H9 (cell line): ENCODE measurements at places on chromosomes 6 and 20.

DNA sequence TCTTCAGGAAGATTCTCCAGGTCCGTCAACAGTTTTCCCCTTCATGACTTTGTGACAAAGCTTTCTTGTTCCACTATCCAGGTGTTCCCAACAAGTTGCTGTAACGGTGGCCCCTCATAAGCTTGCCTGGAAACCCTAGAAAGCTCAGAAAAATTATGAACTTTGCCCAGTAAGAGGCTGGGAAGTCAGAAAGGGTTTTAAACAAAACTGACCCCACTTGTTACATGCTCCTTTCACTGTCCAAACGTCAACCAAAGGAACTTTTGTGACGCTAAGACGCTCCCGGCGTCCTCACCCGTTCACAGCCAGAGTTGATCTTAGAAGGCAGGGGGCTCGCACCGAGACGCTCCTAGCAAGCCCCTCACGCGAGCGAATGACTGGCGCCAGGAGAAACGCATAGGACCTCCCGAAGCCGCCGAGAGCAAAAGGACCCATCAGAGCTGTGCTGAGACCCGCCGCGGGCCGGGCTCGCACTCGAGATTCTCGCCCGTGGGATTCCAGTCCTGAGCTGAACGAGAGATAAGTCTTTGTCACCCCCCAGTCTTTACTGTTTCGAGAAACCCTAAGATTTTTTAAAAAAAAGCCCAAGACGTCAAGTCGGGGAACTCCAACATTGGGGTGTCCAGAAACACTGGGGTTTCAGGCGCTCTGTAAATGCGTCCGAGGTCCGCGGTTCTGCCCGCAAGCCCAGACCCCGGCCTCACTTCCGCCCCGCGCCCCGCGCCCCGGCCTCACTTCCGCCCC lies 544 bp upstream of the ACAT2 start:
- peak; percentile 45 for DNase-seq

DNA sequence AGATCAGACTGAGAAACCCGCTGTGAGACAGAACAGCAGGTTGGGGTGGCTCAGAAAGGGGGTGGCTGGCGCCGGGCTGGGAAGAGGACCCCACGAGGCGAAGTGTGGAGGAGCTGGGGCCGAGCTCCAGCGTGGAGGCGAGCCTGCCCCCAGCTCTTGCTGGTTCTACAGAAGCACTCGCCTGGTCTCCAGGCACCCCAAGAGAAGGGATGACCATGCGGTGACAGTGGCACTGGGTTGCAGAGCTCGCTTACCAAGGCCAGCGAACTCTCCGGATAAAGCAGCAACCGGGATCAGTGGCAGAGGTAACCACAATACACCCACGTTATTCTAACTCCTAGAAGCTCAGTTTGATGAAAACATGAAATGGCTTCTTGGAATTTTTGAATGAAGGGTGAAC lies 26.5 kb downstream of the THBS2 start:
- DNase-seq, result no peak

DNA sequence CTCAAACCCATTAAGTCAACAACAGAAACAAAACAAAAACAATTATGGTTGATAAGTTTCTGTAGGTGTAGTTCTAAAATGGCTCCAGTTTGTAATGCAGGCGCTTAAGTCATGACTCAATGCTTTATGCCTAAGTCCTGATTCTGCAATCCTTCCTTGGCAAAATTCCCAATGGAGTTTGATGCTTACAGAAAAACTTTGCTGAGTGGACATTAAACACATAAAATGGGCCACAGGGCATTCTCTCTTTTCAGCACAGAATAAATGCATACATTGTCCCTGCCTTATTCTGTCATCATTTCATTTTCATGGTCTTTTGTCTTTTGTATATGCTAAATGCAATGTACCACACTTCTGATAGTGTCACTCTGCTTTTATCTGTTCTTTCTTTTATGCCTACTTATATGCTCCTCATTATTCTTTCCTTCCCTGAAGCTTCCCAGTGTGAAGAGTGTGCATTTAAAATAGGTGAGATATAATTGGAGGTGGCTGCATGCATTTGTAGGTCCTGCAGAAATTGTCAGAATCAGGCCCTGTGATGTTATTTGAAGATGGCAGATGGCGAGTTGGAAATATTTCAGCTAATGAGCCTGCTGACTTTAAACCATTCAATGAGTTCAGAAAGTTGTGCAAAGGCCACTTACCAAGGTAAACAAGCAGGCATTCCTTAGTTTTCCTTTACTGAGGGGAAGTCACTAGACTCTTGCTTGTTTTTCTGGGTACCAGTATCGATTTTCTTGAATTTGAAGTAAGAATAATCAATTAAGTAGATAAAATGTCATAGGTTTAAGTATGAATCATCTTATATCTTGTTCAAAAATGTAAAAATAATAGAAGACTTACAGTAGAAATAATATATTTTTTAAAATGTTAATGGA lies 313.1 kb downstream of the TRDN start:
- no peak for DNase-seq

DNA sequence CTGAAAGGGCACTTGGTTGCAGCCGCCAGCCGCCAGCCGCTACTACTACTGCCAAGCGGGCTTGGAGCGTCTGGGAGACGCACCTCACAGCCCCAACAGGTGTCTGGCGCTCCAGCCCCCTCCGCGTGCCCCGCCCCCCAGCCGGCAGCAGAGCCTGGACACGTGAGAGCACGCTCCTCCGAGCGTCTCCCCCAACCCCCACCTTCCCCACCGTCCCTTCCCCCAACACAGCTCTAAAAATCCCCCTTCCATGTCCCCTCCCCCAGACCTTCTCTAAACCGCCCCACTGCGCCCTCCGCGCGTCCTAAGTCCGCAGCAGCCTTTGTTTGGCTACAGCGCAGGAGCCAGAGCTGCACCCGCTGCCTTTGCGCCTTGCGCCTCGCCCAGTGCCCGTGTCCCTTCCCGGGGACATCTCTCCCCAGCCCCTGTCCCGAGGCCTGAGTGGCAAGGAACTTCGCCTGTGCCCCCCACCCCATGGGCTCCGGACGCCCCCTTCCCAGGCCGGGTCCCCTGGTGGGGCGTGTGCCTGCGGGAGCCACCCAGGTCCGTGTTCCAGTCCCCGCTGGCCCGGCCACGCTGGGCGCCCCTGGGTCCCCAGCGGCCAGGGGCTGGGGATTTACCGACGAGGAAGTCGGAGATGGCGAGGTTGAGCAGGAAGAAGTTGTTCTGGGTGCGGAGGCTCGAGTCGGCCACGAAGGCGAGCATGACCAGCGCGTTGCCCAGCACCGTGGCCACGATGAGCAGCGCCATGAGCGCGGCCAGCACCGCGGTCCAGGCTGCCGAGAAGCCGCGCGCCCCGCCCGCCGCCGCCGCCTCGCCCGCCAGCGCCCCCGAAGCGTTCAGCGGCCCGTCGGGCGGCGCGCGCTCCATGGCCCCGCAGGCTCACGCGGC lies 732 bp downstream of the HRH3 start:
- peak; percentile 56 for DNase-seq

DNA sequence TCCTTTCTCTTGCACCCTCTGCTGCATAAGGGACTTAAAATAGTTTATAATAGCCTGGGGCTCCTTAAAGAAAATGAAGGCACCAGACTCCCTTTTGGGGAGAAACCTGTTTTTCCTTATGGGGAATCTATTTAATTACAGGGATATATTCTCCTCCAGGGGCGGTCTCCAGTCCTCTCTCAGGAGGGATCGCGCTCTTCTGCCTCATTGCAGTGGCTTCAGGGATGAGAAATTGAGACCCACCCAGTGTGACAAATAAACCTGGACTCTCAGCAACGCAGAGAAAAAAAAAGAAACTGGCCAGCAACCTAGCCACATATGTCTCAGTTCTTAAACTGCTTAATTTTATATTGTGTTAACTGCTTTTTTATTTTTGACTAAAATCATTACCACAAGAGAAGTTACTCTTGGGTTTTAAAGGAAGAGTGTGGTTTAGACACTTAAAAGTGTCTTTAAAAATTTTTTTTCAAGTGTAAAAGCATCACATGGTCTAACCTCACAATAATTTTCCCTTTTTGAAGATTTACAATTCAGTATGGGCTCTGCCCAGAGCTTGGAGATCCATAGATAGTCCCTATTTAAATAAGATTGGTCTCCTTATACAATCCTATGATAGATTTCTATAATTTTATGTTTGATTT lies 11.7 kb upstream of the GOPC start:
- DNase-seq, result no peak

GRCh38 chr20:63873477-63873971 lies 8.5 kb downstream of the TPD52L2 start:
- no peak for DNase-seq

GRCh38 chr20:52191132-52191915 lies at the start of gene ZFP64:
Gene ZFP64, minus strand, starts transcription at chr20:52191779. Its CDS starts 143 bp downstream, at chr20:52191636.
- peak; percentile 73 for DNase-seq

- no peak for DNase-seq
Measured at GRCh38 chr20:34065260-34065659, 46.8 kb downstream of the EIF2S2 start.

GRCh38 chr6:99603421-99604165 lies 3.0 kb upstream of the PRDM13 start:
- DNase-seq, result peak; percentile 80
